Activated CD4-positive, alpha-beta T cell treated with anti-CD3 and anti-CD28 coated beads, Interleukin-2, amount 10 ng/mL, durations not matched to agents 7 days and 5 days (primary cell): ENCODE measurements at places on chromosomes 5 and 9.

DNA sequence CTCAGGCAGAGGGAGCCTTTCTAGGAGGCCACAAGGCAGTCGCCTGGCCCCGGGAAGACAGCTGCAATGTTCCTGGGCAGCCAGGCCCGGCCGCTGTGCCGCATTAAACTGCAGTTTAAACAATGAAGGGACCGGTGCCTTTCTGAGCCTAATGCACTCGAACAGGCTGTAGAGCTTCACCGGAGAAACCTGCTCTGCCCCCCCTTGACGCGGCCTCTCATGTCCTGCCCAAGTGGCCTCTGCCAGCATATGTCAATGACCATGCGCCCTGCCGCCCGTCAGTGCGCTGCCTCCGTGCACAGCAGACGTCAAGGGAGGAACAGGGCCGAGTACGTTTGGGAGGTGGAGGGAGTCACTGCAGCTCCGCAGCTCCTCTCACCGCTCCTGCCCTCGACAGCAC, 38.4 kb upstream of the BARHL1 start:
- peaks cover 13% of the 10 kb centered on the region for H3K27me3 ChIP-seq
- no peak overlapping the region for H3K4me3 ChIP-seq
- no peaks in the 10 kb centered on the region for H3K4me1 ChIP-seq

GRCh38 chr5:33241802-33242201, 199.0 kb upstream of the TARS1 start:
- no peak for DNase-seq

- no peak overlapping the region for H3K4me3 ChIP-seq
- H3K27me3 ChIP-seq, result no peaks in the 10 kb centered on the region
- no peak for DNase-seq
- H3K36me3 ChIP-seq, result peaks cover 17% of the 10 kb centered on the region
- no peak overlapping the region for H3K27ac ChIP-seq
- peaks cover 15% of the 10 kb centered on the region for H3K4me1 ChIP-seq
These were observed 87.2 kb downstream of the TLE4 start for GRCh38 chr9:79658926-79659325.

- no peaks in the 10 kb centered on the region for H3K27me3 ChIP-seq
- DNase-seq, result no peak
- H3K36me3 ChIP-seq, result no peaks in the 10 kb centered on the region
These were observed 226.0 kb downstream of the MPDZ start for GRCh38 chr9:13053504-13053903.

DNA sequence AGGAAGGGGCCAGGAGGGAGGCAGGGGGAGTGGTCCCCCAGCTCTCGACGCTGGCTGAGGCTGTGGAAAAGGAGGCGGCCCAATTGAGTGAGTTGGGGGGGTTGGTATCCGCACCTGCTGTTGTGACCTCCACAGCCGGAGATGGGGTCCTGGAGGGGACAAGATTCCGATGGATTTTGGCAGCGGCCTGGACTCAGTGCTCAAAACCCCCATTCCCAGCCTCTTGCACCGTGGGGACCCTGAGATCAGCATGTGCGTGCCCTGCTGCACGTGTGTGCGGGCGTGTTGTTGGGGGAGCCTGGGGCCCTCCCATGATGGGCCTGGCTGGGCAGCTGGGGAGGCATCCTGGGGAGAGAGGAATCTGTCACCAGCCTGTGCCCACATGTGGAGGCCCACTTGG, 15.0 kb downstream of the CNTFR start:
- peaks cover 6% of the 10 kb centered on the region for H3K4me1 ChIP-seq
- no peak for DNase-seq
- no peak overlapping the region for H3K27ac ChIP-seq
- peaks cover 36% of the 10 kb centered on the region for H3K27me3 ChIP-seq

GRCh38 chr5:111670826-111671492, 86.0 kb downstream of the NREP start:
- no peaks in the 10 kb centered on the region for H3K36me3 ChIP-seq
- DNase-seq, result no peak
- no peak overlapping the region for H3K27ac ChIP-seq
- H3K27me3 ChIP-seq, result peaks cover 3% of the 10 kb centered on the region

DNA sequence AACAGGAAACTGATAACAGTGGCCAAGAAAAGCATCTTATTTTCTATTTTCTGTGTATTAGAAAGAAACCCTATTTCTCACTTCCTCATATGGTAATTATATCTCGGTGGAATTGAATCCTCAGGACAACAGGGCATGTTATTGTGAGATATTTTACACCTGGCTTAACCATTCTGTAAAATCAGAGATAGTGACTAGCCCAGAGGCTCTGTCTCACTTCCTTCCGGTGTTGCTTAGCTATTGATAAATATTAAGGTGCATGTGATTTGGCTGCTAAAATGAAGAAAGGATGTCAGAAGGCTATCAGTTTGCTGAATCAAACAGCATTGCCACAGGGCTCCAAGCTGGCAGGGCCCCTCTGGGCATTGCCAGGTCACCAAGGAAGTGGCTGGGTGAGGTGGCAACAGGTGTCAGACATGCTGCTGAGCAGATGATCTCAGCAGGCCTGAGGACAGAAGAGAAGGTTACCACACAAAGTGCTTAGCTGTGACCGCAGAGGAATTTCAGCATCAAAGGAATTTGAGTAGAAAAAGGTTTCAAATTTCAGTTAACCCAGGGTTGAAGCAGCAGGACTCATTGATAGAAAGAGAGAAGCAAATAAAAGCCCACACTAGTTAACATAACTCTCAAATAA, 330.7 kb downstream of the PDE4D start:
- H3K27ac ChIP-seq, result no peak overlapping the region
- no peak for DNase-seq
- no peak overlapping the region for H3K4me3 ChIP-seq
- H3K27me3 ChIP-seq, result no peaks in the 10 kb centered on the region
- H3K36me3 ChIP-seq, result no peaks in the 10 kb centered on the region

DNA sequence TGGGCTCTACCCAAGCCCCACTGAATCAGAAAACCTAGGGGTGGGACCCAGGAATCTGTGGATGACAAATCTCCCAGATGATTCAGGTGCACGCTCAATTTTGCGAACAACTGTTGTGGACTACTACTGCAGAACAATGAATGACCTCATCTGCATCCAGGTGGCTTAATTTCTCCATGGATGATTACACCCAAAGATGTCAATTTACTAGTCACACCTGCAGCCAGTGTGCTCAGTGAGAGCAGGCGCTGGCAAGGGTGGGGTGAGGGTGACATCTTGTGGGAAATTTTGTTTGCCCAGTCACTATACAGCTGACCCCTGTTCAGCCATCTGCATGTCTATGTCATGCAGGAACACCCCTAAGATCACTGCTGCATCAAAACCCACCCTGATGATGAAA, 118.2 kb downstream of the ENTREP1 start:
- H3K36me3 ChIP-seq, result peaks cover 3% of the 10 kb centered on the region
- peaks cover 18% of the 10 kb centered on the region for H3K4me1 ChIP-seq
- no peaks in the 10 kb centered on the region for H3K27me3 ChIP-seq
- no peak for DNase-seq
- H3K4me3 ChIP-seq, result no peak overlapping the region

DNA sequence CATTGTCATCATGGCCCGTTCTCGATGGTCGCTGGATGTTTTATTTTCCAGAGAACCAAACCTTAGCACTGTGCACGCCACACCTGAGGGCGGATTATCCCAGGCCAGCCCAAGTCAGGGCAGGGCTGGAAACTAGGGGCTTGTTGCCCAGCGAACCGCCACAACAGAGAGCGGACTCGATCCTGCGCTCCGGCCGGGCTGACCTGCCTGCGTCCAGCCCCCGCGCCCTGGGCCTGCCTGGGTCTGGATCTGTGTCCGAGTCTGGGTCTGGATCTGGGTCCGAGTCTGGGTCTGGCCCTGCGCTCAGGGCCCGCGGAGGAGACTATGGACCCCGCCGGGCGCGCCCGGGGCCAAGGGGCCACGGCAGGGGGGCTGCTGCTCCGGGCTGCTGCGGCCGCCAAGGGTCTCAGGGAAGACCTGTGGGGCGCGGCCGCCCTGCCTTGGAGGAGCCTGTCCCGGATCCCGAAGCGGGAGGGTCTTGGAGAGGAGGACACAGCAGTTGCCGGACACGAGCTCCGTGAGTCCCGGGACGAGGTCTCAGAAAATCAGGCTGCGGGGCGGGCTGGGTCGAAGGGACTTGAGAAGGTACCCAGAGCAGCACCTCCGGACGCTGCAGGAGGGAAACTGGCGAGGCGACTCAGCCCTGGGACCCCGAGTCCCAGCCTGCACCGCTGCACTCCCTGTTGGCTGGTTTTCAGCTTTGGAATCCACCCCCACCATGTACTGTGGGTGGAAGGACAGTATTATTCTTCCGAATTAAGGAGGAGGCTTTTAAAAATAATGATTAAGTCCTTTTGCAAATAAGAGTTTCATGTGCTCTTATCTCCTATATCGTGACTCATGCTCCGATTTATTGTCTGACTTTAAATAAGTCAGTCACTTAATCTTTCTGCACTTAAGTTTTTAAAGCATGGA, at the start of gene ANKDD1B:
Gene ANKDD1B (plus strand): TSS at position 143 of the 915 bp plus-strand sequence. CDS start 182 bp downstream, at position 325.
- peaks cover 14% of the 10 kb centered on the region for H3K4me1 ChIP-seq
- peaks cover 12% of the 10 kb centered on the region for H3K36me3 ChIP-seq
- H3K27ac ChIP-seq, result no peak within 1 kb of the TSS
- H3K4me3 ChIP-seq, result no peak within 1 kb of the TSS
- no peak for DNase-seq

GRCh38 chr9:19630760-19631159, 158.1 kb downstream of the SLC24A2 start:
- peaks cover 5% of the 10 kb centered on the region for H3K27me3 ChIP-seq
- no peak overlapping the region for H3K27ac ChIP-seq
- no peak for DNase-seq
- no peaks in the 10 kb centered on the region for H3K4me1 ChIP-seq
